Kidney epithelial cell (primary cell): ENCODE measurements at places on chromosomes 5 and 9.

DNA sequence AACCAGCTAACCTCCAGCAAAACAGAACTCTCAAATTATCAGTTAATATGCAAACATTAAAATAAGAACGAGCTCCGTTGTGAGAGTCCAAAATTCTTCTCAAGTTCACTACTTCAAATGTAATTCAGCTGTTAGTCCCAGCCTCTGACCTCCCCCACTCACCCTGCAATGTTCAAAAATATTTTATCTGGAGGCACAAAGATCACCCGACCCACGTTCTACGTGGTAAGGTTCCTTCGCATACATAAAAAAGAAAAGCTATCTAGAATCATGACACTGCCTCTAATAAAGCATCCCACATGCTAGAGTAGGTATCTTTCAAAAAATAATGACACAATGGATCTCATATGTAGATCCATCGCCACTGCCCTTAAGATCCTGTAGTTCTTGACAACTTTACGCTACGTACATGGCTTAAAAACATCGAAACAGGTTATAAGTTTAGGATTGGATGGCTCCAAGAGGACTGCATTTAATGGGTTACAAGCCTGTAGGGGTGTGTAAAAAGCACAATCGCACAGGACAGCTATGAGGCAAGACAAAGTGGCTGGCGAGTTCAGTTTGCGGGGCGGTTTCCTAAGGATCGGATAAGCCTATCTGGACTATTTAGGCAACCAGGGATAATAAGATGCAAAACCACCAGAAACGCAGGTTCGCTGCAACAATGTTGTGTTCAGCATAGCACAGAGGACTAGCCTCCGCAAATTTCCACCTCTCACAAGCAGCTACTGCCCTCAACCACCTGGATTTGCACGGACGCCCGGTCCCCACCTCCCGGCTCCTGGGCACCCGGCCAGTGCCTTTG, 969 bp downstream of the CLK4 start:
- no peak for DNase-seq

- no peak for DNase-seq
Measured at GRCh38 chr5:9072701-9073100, 473.2 kb downstream of the SEMA5A start.

DNA sequence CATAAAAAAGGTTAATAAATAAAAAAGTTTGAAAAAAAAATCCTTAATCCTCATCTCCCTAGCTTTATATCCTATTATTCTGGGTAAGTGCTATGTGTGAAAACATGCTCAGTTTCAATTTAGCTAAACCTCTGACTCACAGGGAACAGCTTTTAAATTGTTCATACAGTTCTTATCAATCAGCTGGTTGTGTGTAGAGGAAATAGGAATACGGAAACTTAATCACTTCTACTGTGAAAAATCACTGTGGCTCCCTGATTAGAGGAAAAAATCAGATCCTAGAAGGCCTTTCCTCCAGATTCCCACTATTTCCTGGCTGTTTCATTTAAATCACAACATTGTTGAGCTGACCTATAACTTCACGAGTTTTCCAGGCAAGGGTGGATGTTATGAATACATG, 120.5 kb downstream of the MARCHF3 start:
- DNase-seq, result no peak

GRCh38 chr9:101566904-101567724, 27.7 kb downstream of the PPP3R2 start:
- no peak for DNase-seq

- no peak for DNase-seq
Measured at GRCh38 chr5:176371621-176372539, 6.6 kb downstream of the ARL10 start.

- DNase-seq, result no peak
Measured at GRCh38 chr5:138440159-138441073, 1.6 kb downstream of the REEP2 start.
